ENCODE measurements at places on chromosomes 16 and 17.

DNA sequence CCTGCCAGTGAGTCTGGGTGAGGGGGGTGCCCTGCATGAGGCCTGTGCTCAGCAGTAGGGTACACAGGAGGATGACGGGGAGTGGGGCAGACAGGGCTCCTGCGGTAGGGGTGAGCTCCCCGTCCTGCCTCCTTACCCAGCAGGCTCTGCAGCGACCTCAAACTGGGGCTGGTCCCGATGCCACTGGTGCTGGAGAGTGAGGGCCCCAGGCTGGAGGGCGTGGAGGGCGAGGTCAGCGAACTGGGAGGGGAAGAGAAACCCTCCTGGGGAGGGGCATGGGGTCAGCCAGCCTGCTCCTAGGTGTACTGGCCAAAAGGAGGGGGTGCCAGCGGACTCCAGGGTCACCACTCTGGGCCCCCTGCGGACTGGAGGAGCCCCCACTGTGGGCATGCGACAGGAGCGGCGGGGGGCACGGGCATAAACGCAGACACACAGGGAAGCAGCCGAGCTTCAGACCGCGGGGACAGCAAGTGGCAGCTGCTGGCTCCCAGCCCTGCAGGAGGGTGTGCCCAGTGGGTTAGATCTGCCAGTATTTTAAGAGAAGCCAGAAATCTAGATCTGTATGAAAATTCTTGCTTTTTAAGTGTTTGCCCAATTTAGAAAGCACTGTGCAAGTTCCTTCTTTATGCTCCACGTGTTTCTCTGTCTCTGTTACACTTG is 9.0 kb upstream of the VASN start:
- DNase-seq = no peak

DNA sequence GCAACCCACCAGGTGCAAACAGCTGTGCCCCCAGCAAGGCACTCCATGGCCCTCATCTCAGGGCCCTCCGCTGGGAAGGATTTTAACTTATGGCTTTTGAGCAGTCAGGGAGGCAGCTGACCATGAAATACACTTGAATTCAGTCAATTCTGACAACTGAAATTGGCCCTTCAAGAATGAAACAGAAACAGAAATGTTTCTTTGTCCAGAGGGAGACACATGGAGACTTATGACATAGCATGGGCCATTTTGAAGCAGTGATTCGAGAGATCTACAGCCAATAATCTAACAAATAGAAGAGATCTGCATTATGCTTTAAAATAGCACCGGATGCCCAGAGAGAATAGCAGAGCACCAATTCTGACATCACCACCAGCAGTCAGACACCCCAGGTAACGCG is 7.5 kb downstream of the CACNG1 start:
- DNase-seq = no peak

DNA sequence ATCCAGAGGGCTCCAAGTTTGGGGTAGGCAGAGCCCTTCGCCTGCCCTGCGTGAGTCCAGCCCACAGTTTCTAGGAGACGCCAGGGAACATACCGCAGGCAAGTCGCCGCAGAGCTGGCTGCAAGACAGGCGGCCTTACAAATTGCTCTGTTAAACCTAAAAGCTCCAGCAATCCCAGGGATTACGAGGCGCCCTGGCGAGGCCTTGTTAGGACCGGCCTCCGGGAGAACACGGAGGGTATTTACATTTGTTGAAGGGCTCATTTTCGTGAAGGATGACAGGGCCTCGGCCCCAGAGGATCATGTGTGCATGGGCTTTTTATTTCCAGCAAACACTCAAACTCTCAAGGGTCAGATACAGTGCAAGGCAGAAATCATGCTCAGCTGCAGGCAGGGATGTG is 77.6 kb upstream of the FOXF1 start:
- DNase-seq = no peak

GRCh38 chr17:32586666-32587065 is 99.9 kb downstream of the CDK5R1 start:
- DNase-seq = no peak

DNA sequence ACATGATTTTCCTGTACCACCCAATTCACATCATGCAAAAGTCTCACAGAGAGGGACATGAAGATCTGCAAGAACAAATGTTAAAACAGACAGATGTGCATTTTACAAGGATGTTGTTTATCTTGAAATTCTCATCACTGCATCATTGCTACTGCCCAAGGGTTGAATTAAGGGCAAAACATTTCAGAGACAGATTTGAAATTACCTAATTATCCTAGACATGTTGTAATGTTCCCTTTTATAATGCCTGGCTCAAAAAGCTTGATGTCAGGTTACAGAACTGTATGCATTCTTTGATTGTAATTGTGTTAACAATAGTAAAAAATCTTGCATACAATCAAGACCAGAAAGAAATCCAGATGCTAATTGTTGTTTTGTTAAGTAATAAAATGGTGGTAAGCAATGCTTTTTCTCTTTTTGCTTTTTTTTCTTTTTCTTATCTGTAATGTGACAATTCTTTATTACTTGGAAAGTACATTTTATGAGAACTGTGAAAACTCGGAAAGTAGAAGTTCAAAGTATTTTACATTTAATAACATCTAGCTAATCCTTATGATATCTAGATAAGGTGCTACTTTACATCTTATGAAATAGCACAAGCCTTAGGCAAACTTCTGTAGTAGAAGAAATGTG is 3.6 kb upstream of the DUSP14 start:
- no peak for DNase-seq

DNA sequence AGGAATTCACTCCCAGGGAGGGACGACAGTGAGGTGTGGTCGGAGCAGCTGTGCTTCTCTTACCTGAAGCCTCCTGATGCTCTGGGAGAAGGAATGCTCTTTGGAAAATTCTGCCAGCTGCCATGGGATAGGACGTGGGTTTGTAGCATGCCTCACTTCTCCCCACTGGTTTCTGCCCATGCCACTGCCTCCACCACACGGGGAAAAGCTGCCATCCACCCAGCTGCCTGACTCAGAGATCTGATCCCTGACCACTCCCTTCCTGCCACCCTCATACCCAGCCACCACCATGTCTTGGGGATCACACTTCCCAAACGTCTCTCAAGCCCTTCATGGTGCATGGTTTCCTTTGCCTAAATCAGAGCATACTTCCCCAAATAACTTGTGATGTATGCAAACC is 80.0 kb downstream of the CPPED1 start:
- no peak for DNase-seq

GRCh38 chr17:29451121-29451742 is 61.1 kb downstream of the TAOK1 start:
- no peak for DNase-seq

- no peak for DNase-seq
These were observed 25.6 kb upstream of the MRPS23 start for GRCh38 chr17:57875290-57876022.

GRCh38 chr17:73753751-73754496 is 109.7 kb upstream of the SDK2 start:
- DNase-seq = no peak

- no peak for DNase-seq
These were observed 1.4 kb upstream of the ST6GALNAC1 start for GRCh38 chr17:76644995-76645394.

GRCh38 chr17:57746221-57746620 is 1.1 kb upstream of the CCDC182 start:
- DNase-seq = no peak

DNA sequence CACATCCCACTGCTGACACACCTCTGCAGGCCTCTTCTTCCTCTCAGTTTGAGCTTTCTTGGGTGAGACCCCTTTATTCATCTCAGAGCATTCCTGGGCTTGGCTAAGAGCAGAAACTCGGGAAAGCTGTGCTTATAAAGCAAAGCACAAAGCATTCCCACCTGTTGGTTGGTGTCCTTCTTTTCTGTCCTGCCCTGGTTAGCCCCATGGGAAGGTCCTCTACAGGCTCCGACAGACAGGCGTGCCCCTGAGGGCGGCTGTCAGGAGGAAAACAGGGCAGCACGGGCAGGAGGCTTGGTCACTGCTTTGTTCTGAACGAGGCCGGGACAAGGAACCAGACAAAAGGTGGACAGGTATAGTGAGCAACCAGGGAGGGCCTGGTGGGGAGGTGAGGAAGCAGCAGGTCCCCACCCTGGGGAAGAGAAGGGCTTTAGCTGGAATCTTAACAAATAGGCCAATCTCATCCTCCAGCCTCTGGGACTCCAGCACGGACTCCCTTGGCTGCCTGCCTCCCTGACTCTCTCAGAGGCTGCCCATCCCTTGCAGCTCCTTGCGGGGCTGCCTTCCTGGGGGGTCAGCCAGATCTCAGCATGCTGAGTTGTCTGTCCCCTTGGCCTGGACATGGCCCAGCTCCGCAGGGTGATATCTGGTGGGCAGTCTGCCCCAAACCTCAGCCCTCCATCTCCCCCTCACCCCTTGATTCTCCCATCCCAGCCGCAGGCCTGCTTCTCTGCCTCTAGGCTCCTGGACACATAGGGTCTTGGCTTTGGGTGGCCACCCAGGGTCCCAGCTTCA is 1.7 kb downstream of the MEOX1 start:
- no peak for DNase-seq

DNA sequence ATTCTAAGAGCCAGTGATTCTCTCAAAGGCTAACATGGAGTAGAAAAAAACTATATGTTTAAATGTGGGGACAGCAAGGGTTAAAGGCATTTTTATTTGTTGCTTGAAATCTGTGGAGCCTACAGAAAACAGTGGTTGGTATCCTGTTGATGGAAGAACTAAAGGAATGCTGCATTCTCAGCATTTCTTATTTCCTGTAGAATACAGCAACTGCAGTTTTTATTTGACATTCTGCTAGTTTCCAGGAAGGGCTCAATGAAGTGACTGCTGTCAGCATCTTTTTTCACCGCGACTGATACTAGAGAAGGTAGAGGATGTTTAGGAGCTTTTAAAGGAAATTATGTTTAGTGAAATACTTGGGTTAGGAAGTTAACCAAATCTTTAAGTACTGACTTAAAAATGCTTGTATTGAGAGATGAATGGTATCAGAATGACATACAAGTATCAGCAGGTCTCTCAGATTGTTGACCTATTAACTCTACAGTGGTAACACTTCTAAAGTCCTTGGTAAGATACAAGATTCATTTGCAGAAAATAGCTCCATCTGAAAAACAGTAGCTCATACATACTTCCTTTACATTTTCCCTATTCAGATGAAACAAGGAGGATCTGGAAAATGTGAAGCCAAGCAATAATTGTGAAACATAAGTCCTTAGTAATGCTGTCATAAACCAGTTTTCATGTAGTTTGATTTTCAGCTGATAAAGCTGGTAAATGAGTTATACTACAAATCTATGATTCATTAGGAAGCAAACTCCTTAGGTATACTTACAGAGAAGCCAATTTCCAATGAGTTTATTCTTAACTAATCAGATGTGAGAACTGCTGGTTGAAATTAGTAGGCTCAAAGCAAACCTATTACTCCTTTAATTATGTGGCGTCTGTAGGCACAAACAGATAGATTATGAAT is 15.2 kb downstream of the CLTC start:
- no peak for DNase-seq

- DNase-seq = no peak
These were observed 128.4 kb upstream of the RCVRN start for GRCh38 chr17:10033449-10033848.

- no peak for DNase-seq
These were observed 18.1 kb upstream of the C16orf87 start for GRCh38 chr16:46848768-46849764.

GRCh38 chr17:29084541-29085146 is 41.7 kb downstream of the PIPOX start:
- DNase-seq = no peak

- no peak for DNase-seq
These were observed 2.3 kb upstream of the ITGAE start for GRCh38 chr17:3803308-3803640.

GRCh38 chr16:71882505-71883167 is 1.3 kb downstream of the ZNF821 start:
- DNase-seq = peak; percentile 53
